Jurkat, Clone E6-1 (cell line): ENCODE measurements at places on chromosomes 6 and 20.

DNA sequence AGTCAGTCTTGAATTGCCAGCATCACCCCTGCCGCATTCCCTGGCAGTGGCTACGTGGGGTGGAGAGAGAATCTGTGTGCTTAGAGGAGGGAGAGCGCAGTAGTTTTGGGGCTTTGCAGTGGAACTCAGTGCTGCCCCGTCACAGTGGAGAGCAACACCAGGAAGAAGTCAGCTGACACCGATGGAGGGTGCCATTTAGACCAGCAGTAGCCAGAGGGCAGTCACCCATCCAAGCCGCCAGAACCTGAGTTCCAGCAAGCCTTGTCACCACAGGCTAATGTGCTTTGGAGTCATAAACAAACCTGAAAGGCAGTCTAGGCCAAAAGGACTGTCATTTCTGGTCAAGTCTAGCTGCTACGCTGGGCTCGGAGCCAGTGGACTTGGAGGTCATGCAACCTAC is 22.0 kb upstream of the PERP start:
- DNase-seq: no peak

DNA sequence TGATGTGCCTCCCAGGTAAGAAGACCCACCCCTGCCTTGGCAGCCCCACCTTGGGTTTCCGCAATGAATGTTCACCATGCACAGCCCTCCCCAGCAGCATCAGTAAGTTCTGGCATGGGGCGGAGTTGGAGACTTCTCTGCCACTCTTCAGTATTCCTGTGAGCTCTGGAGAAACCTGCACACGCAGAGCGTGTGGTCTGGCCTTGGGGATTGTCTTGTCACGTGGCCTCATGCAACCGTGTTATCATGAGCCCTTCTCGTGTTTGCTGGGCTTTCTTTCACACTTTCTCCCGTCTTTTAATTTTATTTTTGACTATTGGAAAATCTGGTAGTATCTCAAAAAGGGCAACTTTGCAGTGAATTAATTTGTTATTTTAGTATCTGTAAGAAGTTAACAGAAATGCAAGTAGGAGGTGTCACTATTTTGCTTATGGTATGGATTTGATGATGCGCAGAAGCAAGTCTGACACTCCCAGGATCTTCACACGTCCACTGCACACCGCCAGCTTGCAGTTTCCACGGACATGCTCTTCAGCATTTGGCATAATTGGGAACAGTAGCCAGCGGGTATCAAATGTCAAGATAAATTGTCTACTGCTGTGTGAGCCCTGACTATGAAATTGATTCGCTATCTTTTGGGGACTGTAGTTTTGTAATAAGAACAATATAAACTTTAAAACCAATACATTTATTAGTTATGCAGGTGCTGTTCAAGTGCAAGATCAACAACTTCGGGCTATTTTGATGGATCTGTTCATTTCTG is 463.5 kb downstream of the QKI start:
- DNase-seq: no peak

DNA sequence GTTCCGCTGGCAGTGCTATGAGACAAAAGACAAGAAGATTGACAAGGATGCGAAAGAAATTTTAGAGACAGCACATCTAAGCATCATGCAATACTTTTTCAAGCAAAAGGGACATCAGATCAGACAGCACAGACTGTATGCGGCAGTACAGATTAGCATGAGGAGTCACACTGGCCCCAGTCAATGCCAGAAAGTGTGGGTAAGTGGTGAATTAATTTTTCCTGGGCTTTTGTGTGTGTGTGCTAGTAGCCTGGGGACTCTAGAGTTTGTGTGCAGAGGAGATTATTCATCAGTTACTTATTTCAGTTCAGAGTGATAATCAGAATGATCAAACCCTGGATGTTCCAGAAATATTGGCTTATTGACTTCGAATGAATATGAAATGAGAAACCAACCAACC is 47.2 kb downstream of the LAMA4 start:
- DNase-seq: no peak

GRCh38 chr6:90285042-90285481 is 11.6 kb downstream of the BACH2 start:
- no peak for DNase-seq
